ENCODE measurements at places on chromosomes 2 and 18. TPM values are rescaled to one million over a fixed set of nuclear protein-coding genes. Genes with fewer than 3 reads are reported as not detected.
A peak's percentile ranks its signal among the peaks of the same experiment; 100 is the strongest.

The ATF2 gene
- total RNA-seq = 44.2 TPM

The MC2R gene
- total RNA-seq = not detected

The POTEC gene
- not detected for total RNA-seq

The PID1 gene
- total RNA-seq = 8.2 TPM

The DCDC2C gene
- not detected for total RNA-seq

The HOXD11 gene
- total RNA-seq = not detected

The STK39 gene
- total RNA-seq = 16.7 TPM

The FAM210A gene
- total RNA-seq = 17.5 TPM

The RNF181 gene
- total RNA-seq = 187 TPM

GRCh38 chr2:67857836-67858235, 205.0 kb downstream of the C1D start:
- no peaks in the 10 kb centered on the region for H3K4me1 ChIP-seq
- H3K4me3 ChIP-seq = no peak overlapping the region
- H3K27me3 ChIP-seq = no peaks in the 10 kb centered on the region
- no peak for DNase-seq
- H3K27ac ChIP-seq = no peak overlapping the region

GRCh38 chr18:43526426-43527145, 249.3 kb upstream of the SYT4 start:
- no peak overlapping the region for H3K4me3 ChIP-seq
- peak; percentile 20 for DNase-seq
- no peak overlapping the region for H3K27ac ChIP-seq
- H3K36me3 ChIP-seq = no peaks in the 10 kb centered on the region

DNA sequence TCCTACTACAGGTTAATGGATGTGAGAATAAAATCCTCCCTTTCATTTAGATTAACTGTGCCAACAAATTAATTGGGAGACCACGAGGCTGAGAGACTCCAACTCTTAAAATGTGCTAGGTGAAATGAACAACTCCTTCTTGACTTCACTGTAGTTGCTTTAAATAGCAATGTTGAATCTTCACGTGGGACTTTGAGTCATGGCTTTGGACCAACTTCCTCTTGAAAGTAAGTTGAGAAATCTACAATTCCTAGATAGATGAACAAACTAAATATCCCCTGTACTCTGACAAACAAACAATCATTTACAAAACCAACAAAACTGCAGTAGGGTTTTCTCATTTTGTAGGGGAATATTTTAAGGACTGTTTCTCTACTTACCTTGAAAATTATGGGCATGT, 291.9 kb upstream of the SPRED2 start:
- no peaks in the 10 kb centered on the region for H3K27me3 ChIP-seq
- H3K4me1 ChIP-seq = no peaks in the 10 kb centered on the region
- no peak overlapping the region for H3K4me3 ChIP-seq
- DNase-seq = no peak
- H3K36me3 ChIP-seq = no peaks in the 10 kb centered on the region

DNA sequence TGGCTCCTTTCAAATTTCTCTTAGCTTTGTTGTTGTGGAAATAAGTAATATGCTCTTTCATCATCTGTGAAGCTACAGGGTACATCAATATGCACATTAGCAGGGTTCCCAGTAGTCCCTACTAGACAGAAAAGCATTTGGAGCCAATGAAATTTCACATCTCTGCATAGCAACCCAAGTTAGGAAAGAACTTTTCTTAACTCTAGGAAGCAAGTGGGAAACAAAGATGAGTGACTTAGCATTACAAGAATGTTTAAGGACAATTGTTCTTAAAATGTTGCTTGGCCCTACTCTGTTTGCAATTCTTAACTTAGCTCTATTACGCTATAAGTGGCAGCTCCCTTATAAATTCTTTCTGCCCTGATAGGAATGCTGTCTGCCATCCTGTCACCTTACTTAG, 39.6 kb downstream of the ZEB2 start:
- peaks cover 33% of the 10 kb centered on the region for H3K4me1 ChIP-seq
- H3K4me3 ChIP-seq = no peak overlapping the region
- peak; percentile 66 for DNase-seq
- peak overlapping the region; percentile 18 for H3K27ac ChIP-seq
- H3K36me3 ChIP-seq = no peaks in the 10 kb centered on the region

- no peak overlapping the region for H3K27ac ChIP-seq
- H3K36me3 ChIP-seq = no peaks in the 10 kb centered on the region
- H3K4me3 ChIP-seq = no peak overlapping the region
- no peaks in the 10 kb centered on the region for H3K27me3 ChIP-seq
- H3K4me1 ChIP-seq = no peaks in the 10 kb centered on the region
Observed at GRCh38 chr2:47128705-47129104, 26.4 kb downstream of the STPG4 start.

DNA sequence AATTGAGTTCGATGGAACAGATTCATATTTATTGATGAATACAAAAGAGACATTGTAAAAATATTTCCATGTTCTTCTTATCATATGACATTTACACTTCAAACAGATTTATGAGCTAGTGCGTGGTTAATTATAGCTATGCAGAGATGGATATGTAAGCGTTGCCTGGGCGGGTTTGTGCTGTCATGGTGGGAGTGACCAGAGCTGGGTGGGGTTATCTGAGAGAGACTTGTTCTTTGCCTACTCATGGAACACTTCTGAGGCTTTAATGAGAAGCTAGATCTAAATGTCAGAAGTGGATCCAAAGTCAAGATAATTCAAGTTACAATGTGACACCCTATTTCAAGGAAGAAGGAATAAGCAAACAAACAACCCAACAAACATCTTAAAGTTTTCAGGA, 162.3 kb upstream of the ZEB2 start:
- H3K4me3 ChIP-seq = no peak overlapping the region
- no peak for DNase-seq
- H3K36me3 ChIP-seq = no peaks in the 10 kb centered on the region
- H3K27me3 ChIP-seq = no peaks in the 10 kb centered on the region

- no peak for DNase-seq
- H3K36me3 ChIP-seq = no peaks in the 10 kb centered on the region
- H3K27me3 ChIP-seq = no peaks in the 10 kb centered on the region
- no peak overlapping the region for H3K27ac ChIP-seq
- H3K4me3 ChIP-seq = no peak overlapping the region
Observed at GRCh38 chr18:74473976-74474640, 17.0 kb upstream of the DIPK1C start.

DNA sequence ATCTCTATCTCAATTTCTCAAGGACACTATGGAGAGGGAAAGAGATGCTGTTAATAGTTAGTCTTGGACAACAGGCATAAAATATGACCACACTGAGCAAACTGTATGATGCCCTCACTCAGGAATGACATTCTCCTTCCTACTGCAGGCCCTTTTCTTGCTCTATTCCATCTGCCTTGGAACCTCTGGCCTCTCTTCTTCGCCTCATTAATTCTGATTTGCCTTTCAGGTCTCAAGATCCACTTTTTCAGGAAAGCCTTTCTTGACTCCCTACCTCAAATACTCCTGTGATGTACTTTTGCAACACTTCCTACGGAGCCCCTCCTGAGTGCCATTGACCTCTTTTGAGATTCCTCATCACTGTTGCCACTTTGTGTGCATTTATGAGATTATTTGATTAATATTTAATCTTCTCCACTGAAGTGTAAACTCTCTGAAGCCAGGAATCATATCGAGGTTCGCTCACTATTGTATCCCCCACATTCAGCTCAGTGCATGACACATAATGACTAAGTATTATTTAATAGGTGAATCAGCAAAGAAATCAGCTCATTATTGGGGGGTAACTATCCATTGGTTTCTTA, 21.3 kb upstream of the SPP2 start:
- H3K4me1 ChIP-seq = peaks cover 2% of the 10 kb centered on the region
- H3K4me3 ChIP-seq = no peak overlapping the region
- DNase-seq = peak; percentile 77
- H3K36me3 ChIP-seq = no peaks in the 10 kb centered on the region

- no peaks in the 10 kb centered on the region for H3K27me3 ChIP-seq
- DNase-seq = no peak
- H3K27ac ChIP-seq = no peak overlapping the region
- no peaks in the 10 kb centered on the region for H3K36me3 ChIP-seq
- no peak overlapping the region for H3K4me3 ChIP-seq
- no peaks in the 10 kb centered on the region for H3K4me1 ChIP-seq
Observed at GRCh38 chr18:32435631-32436500, 34.8 kb downstream of the GAREM1 start.

DNA sequence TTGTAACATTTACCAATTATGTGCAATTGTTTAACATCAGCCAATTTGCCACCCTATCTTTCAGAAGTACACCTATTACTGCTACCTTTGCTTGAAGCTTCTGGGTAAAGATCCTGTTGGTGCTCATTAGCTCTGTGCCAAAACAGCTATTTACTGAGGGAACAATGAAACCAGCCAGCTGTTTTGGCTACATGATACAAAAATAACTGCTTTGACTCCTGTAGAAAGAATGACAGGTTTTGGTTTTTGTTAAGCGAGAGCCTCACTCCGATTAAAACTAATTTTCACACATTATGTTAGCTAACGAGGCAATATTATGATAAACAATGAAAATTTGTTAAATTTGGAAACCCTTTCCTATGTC, 907.0 kb downstream of the EPHA4 start:
- no peak overlapping the region for H3K4me3 ChIP-seq
- no peak for DNase-seq
- H3K36me3 ChIP-seq = no peaks in the 10 kb centered on the region
- no peaks in the 10 kb centered on the region for H3K4me1 ChIP-seq

DNA sequence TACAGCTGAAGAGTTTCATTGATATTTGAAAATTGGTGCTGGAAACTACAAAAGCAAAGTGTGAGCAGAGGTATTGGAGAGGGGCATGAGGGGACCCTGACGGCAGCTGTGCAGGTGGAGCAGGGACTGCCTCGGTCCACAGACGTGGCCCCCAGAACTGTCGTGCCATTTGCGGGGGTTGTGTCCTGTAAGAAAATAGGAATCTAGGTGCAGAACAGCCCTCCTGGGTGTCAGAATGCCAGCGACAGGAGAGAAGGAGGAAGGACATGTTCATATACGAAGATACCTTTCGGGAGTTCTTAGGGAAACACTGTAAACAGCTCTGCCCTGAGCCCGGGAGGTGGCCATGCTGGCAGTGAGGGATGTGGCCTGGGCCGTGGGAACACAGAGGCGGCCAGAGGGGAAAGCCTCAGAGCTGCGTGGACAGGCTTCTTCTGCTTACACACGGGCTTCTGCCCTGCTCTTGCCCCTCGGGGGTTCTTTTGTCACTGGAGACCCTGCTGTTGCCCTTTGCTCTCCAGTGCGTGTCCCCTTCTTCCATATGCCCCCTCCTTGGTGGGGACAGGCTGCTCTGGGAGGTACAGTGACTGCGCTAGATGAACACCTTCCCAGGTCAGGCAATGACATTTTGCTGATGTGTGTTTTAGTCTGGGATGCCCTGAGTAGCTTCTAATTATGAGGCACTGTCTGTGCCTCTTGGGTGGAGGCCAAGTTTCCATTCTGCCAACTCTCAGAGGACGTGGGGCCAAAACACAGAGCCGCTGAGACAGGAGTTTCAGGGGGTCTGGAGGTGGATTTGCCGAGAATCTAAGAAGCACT, 81.9 kb upstream of the TXNDC2 start:
- H3K4me1 ChIP-seq = peaks cover 16% of the 10 kb centered on the region
- H3K4me3 ChIP-seq = no peak overlapping the region
- peak; percentile 39 for DNase-seq
- no peaks in the 10 kb centered on the region for H3K36me3 ChIP-seq
- H3K27ac ChIP-seq = no peak overlapping the region

GRCh38 chr2:218781691-218782527, at the start of gene CYP27A1:
TSS of gene CYP27A1 (plus strand) at chr2:218782147. CDS start at chr2:218782183, 36 bp downstream.
- peak; percentile 52 for DNase-seq
- peak within 1 kb of the TSS; percentile 32 for H3K27ac ChIP-seq
- H3K4me3 ChIP-seq = peak within 1 kb of the TSS; percentile 83
- H3K27me3 ChIP-seq = peaks cover 2% of the 10 kb centered on the region

DNA sequence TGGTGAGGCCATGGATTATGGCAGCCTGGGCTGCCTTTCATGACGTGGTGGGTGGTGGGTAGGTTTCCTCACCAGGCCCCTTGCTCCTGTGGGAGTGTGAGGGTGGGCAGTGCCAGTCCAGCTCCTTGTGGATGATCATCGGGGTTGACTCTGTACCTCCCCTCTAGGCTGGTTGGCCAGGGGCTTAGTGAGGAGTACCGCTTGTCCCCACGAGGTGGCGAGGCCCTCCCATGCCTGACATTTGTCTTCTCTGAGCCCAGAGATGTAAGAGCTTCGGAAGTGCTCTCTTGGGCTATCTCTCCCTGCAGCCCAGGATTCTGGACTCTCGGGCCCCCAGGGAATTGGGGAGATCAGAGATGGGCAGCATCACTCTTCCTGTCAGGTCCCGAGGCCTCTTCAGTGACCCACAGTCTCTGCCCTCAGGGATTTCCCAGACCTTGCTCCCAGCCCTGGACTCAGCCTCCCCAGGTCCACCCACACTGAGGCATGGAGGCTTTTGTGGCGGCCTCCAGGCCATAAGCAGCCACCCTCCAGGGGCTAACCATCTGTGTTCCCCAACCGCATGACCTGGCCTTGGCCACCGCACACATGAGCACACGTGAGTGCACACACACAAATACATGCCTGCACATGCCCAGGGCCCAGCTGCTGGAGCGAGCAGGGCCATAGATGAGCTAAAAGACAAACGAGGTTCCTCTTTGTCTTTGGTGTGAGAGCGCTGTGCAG, 6.5 kb downstream of the SPR start:
- no peak overlapping the region for H3K27ac ChIP-seq
- no peaks in the 10 kb centered on the region for H3K36me3 ChIP-seq
- peaks cover 29% of the 10 kb centered on the region for H3K27me3 ChIP-seq
- H3K4me1 ChIP-seq = no peaks in the 10 kb centered on the region

Data from fibroblast of lung (primary cell).